Hypothalamus (tissue), 51 donors: ENCODE measurements at places on chromosomes 4 and X.

DNA sequence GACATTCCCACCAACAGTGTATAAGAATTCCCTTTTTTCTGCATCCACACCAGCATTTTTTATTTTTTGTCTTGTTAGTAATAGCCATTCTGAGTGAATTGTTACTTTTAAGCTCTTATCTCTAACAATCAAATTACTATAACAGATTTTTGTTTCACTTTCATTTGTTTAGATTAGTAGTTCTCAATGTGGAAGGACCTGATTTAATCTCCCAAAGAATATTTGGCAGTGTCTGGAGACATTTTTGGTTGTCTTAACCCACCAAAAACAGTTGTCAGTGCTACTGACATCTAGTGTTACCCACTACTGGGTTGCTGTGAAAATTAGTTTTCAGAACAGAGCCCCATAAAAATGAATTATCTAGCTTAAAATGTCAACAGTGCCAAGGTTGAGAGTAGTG, 37.9 kb downstream of the RUFY3 start:
- no peak for DNase-seq

- DNase-seq, result no peak
Measured at GRCh38 chr4:146132445-146132844, 43.1 kb upstream of the LSM6 start.

GRCh38 chr4:57109847-57110639, at the start of gene IGFBP7:
Gene IGFBP7 (minus strand): TSS chr4:57110385. CDS start chr4:57110351, 34 bp downstream.
- DNase-seq, result no peak

DNA sequence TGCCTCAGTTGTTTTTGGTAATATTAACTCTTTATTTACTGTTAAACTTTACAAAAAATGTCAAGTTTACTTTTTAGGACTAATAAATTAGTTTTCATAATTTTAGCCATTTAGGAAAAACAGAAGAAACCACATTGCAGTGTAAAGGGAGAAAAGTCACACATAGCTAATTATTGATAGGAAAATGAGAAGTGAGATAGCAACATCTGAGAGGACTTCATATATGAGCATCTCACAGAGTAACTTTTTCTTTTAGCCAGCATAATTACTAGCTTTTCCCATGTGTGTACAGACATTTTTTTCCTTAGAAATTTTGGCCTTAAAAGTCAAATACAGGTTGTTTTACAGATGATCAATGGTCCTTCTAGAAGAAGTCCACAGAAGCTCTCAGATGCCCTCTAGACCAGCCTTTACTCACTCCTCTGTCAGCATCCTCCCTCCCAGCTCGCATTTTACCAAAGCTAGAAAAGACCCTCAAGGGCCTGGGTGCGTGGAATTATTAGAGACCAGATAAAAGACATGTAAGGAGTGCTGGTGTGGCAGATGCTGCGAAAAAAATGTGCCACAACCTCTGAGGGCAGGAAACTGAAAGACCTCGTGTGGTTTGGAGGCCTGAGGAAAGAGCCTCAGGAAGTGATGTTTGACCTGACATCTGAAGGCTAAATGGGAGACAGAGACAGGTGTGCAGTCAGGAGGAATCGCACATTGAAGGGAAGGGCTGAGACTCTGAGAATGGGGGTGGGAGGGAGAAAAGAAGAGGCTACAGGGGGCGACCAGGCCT, 156.9 kb downstream of the CBR4 start:
- no peak for DNase-seq

- DNase-seq, result peak; percentile 29
Measured at GRCh38 chr4:112895811-112896608, 153.4 kb upstream of the ANK2 start.

DNA sequence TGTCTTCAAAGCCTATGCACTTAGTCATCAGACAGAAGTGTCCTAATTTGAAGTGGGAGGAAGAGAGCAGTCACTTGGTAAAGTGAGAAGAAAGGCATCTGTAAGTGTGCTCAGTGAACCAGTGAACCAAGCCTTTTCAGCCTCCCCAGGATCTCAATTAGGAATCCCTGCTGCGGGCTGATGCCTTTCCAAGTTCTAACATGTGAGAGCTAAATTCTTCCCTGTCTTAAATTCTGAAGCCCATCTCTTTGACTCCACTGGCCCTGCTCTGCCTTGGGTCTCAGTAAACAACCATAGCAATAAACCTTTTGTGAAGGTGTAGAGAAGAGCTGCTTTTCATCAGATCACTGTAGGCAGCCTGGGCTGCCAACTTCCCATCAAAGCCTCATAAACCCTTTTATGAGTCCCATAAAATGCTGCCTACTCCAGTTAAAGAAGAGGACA, 701.2 kb upstream of the LCORL start:
- DNase-seq, result no peak

DNA sequence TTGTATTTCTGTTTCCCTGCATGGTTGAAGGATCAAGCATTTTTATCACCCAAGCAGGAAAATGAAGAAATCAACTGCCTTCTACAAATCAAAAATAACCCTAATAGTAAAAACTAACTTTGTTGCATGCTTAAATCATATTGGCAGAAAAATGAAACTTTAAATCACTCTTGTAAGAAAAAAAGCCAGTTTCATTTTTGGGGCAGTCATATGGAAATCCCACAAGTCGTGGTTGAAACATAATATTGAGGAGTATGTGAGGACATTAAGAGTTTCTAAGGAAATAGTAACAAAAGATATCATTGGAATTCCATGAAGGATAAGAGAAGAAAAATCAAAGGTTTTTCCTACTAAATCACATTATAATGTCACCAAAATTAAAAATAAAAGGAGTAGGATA, 8.4 kb downstream of the TEC start:
- no peak for DNase-seq

DNA sequence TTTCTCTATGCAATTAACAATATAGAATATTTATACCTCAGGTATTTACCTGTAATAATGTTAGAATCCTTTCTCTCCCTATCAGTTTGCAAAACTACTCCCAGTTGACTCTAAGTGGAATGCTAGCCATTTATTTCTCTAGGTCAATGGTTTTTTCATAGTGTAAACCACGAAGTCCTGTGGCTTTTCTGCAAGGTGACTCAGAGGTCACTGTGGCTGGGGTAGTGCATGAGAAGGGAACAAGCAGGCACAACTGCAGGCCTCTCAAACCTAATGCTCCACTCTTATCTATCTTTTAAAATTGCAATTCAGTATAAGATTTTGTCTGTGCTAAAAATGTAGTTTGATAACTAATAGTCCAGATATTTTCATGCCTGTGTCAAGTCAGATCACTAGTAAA, 159.4 kb downstream of the ANTXR2 start:
- no peak for DNase-seq

DNA sequence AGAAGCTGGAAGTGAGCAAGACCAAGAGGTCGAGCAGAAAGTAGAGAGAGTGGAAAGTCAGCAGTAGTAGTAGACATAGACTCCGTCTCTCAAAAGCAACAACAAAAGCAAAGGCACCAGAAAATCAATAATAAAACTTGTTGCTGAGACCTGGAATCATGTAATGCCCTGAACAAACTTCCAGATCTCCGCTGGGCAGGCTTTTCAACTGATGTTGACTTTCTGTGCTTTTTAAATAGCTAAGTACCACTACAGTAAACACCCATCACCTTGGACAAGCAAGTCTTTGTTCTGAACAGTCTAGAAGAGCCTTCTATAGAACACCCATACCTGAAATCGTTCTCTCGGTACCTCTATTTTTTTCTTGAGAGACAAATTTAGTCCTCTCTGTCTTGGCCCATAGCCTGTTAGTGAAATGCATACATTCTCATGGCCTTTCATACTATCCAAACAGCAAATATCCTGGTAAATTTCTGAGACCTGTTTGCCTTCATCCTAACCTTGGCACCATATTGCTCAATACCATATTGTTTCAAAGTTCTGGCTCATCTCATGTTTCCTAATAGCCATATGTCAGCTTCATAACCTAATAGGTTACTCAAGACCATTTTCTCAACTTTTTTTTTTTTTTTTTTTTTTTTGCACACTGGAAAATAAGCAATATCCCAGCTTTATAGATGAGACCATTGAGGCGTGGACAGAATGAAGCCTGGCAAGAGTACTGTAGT, 200.6 kb upstream of the RBPJ start:
- DNase-seq, result no peak

GRCh38 chr4:156676116-156676851, 295.3 kb downstream of the PDGFC start:
- DNase-seq, result no peak

DNA sequence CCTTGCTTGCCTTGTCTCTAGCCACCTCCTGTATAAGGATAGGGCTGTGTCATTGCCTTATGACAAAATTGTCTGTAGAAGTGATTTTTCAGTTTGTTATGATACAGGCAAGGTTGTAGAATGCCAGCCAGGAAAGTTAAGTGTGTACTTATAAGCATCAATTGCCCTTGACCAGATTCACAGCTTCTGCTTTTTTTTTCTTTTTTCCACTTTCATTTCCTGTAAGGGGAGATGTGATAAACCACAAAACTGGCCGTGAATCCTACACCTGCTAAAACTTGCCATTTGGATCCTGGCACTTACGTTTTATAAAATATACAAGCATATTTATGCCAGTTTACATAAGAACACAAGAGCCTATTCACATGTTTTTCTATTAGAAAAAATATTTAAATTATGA, 35.0 kb upstream of the BMPR1B start:
- no peak for DNase-seq

- DNase-seq, result no peak
Measured at GRCh38 chr4:3184725-3185124, 64.2 kb upstream of the MSANTD1 start.

DNA sequence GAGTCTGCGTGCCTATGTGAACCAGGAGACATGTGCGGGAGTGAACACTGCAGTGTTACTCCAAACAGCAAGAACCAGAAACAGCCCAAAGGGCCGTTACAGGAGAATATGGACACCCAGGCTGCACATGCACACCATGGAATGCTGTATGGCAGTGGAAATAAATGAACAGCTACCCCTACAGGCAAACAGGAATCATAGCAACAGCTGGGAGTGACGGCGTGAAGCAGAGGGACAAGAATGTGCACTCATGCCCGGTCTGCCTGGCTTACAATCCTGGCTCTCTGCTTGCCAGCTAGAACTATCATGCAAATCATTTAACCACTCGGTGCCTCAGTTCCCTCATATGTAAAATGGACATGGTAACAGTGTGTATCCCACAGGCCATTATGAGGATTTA, 16.6 kb downstream of the GPKOW start:
- peak; percentile 4 for DNase-seq

GRCh38 chrX:40849906-40850823, 114.8 kb upstream of the MED14 start:
- DNase-seq, result no peak

DNA sequence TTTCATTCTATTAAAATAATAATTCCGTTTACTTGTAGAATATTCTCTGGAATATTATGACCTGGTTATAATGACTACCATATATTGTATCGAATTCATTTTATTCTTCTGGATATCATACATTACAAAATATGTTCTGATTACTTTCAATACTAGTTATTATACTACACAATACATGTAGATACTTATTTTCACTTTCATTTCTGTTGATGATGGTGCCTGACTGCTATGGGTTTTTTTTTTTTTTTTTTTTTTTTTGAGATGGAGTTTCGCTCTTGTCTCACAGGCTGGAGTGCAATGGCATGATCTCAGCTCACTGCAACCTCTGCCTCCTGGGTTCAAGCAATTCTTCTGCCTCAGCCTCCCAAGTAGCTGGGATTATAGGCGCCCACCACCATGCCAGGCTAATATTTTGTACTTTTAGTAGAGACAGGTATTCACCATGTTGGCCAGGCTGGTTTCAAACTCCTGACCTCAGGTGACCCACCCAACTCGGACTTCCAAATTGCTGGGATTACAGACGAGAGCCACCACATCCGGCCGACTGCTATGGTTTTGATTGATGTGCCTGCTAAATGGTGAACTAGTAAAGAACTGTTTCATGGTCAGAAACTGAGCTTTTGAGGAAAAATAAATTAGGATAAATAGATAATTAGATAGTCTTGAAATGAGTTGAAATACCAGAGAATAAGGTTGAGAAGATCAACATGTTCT, 39.5 kb downstream of the PCDH10 start:
- no peak for DNase-seq

DNA sequence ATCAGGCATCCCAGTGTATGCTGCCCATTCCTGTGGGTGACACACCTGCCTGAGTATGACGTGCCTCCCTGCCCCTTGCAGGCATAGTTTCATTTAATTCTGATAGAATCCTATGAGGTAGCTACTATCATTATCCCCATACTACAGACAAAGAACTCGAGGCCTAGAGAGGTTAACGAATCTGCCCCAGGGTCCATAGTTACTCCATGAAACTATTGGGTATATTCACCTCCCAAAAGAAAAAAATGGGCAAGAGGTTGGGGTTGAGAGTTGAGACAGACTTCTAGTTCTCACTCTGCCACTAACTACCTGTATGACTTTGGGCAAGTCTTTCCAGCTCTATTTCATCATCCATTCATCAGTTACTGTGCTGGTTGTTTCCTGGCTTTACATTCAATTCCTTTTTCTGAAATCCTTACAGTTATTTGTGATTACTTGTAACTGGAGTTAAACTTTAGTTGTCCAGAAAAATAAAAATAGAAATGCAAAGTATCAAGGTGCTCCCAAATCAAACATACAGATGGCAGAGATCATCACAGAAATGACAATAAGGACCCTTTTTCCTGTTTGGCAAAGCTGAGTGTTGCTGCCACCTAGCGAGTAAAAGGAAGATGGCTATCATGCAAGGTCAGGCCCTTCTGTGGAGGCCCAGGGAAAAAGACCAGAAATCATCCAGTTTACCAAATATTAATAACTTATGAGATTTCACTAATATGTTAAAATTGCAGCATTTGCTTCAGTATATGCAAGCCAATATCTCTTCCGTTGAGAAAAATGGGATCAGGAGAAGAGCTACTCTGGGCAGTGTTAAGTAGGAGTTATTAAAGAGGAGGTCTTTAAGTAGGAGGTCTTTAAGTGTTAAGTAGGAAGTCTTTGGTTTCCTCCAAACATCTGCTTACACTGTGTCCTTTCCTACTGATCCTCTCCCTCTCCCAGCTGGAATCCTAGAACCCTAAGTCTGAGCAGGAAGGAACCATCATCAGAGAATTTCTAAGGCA, 17.1 kb upstream of the MAP7D3 start:
- DNase-seq, result no peak

DNA sequence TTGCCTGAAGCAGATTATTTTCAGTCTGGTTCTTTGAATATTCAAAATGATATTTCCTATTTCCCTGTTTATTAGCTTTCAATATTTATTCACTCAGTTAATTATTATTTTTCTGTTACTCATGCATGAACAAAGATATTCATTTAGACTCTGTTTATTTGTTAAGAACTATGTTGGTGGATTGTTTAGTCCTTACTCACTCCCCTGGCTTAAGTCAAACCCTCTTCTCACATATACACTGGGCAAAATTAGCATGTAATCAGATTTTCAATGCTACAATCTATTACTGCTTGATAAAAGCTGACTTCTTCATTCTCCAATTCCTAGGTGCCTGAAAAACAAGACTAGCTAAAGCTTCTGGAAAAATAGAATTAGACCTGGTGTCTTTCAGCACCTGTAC, 335.8 kb downstream of the FAT4 start:
- DNase-seq, result no peak

GRCh38 chr4:88008743-88009171, 1.3 kb downstream of the PKD2 start:
- no peak for DNase-seq

DNA sequence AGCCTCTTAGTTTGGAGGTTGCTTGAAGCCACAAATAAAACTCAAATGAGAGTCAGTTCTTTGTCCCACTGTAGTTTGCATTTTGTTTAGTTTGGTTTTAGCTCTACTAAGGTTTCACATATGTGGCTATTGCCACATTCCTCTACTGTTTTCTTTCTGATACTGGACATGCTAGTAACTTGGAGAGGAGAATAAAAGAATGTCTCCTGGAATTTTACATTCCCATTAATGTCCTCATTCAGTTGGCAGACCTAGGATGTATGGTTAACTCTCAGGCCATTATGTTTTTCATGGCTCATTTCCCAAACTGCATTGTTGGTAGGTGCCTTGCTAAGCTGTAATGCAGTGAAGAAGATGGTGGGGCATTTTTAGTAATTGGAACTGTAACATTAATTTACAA, 29.9 kb downstream of the UPRT start:
- no peak for DNase-seq
